ENCODE measurements at places on chromosomes 4 and X.
A peak's percentile ranks its signal among the peaks of the same experiment; 100 is the strongest.

- peak; percentile 56 for DNase-seq
Observed at GRCh38 chr4:108685036-108685686, 34.8 kb downstream of the OSTC start.

DNA sequence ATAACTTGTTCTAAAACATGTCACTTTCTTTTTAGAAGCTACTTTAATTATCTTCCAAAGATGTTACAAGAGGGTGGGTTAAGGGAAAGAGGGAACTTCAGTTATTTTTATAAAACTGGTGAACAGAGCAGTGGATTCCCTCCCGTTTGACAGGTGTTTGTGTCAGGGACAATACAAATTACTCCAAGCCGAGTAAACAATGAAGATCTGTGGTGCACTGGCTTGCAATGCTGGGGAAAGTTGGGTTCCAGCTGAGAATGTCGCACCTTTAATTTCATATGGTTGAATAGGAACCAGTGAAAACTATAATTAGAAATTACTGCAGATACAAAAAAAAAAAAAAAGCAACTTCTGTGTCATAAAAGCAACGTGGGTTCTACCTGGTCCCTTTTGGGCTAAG, 98.6 kb upstream of the TTC29 start:
- DNase-seq, result no peak

DNA sequence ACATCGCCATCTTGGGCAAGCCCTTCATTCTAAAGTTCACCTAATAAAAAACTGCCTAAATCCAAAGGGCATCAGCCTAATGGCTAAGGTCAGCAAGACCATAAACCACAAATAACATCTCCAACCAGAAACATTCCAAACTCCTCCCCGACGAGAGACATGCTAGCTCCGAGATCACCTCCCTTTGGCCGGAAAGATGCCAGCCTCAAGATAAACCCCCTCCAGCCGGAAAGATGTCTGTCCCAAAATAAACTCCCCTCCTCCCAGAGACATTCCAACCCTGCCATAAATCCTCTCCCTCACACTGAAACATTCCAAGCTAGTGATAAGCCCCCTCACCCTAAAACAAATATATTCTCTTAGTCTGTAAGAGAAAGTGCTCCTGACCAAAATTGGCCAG, 13.3 kb upstream of the DYNLT3 start:
- DNase-seq, result no peak

- peak; percentile 40 for DNase-seq
Observed at GRCh38 chr4:40750461-40751258, 905 bp downstream of the NSUN7 start.

DNA sequence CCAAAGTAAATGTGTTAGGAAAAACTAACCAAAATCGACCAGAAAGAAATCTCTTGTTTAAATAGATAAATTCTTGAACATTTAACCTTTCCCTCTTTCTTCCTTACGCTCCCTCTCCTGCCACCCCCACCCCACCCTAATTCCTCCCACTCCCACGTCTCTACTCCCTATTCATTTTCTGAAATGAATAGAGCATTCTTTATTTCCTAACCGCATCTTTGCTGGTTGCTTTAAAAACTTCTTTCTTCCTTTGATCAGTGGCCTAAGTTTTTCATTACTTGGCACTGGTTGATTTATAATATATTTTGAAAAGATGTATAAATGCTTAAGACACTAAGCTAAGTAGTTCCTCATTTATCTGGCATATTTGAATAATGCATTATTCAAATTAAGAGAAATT, 33.9 kb downstream of the BMPR1B start:
- no peak for DNase-seq

GRCh38 chr4:183200453-183200852, 101.4 kb downstream of the WWC2 start:
- DNase-seq, result peak; percentile 62

GRCh38 chr4:162782778-162783525, 383.7 kb downstream of the NAF1 start:
- no peak for DNase-seq

GRCh38 chrX:14718403-14718802, 154.5 kb downstream of the FANCB start:
- no peak for DNase-seq

GRCh38 chr4:109708990-109709389, 5.7 kb upstream of the CASP6 start:
- no peak for DNase-seq
